Spinal cord (tissue), 10 donors: ENCODE measurements at places on chromosomes 1 and 21.

GRCh38 chr21:33682992-33683627 is 40.8 kb downstream of the ITSN1 start:
- no peak for DNase-seq

DNA sequence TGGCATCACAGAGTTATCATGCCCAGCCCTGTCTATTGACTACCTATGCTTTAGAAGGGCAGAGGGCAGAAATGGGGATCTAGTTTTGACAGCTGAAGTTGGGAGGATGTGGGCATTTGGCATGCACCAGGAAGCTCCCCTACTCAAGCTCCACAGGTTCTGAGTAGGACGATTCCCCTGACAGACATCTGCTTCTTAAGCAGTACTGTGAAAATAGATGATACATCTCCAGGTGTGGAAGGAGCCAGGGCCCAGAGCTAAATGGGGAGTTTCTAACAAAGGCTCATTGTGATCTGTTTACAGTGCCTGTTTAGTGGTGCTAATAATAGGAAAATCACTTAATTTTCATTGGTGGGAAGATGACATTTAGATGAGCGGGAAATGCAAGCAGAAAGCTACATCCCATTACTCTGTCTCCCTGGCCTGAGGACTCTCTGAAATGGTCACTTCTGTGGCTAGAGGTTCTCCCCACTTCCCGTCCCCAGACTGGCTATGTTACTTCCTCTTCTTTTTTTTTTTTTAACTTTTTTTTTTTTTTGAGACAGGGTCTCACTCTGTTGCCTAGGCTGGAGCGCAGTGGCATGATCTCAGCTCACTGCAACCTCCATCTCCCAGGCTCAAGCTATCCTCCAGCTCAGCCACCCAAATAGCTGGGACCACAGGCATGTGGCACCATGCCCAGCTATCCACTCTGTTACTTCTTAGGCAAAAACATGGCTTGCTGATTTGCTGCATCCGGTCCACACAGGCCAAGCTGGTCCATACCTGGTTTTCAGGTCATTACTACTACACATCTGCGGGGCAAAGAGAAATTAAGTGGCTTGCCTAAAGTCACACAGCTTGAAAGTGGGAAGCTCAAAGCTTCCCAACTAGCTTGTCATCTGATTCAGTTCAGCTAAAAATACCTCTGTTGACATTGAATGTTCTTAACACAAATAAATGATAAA is 23.2 kb upstream of the CNIH3 start:
- DNase-seq: no peak

DNA sequence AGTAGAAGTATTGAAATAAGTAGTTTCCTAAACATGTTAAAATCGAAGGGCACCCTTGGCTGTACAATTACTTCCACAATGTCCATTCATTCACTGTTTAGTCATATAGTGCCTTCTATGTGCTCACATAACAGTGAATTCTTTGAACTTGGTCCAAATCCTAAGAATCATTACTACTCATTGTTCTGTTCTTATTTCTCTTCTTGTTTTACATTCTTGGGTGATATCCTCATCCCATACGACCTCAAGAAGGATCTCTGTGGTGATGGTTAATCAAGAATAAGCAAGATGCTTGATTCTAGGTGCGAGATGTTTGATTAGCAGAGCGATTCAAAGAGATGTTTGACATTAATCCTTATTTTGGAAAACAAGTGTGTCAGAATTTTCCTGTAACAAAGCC is 667.4 kb upstream of the ZP4 start:
- no peak for DNase-seq

- DNase-seq: no peak
Observed at GRCh38 chr1:187237542-187237941, 408.8 kb downstream of the PLA2G4A start.
